Tibial nerve (tissue), 4 donors: ENCODE measurements at places on chromosomes 7 and 10. TPM values are rescaled to one million over a fixed set of nuclear protein-coding genes. Genes with fewer than 3 reads are reported as not detected.

GRCh38 chr7:16178092-16178491 is 243.2 kb downstream of the CRPPA start:
- no peak for DNase-seq

GRCh38 chr10:19931894-19932590 is 115.8 kb downstream of the PLXDC2 start:
- DNase-seq: no peak

The LRRN3 gene
- 3.3 TPM for total RNA-seq

The PLXNA4 gene
- total RNA-seq: 14.7 TPM

The CLCN1 gene
- total RNA-seq: not detected

The ZNF239 gene
- total RNA-seq: 5.1 TPM
